AG10803 (cell line): ENCODE measurements at places on chromosomes 6 and 20.

- DNase-seq, result peak; percentile 67
Observed at GRCh38 chr6:111600588-111601445, 4.9 kb downstream of the TRAF3IP2 start.

GRCh38 chr6:114707081-114707620 lies 364.3 kb upstream of the HS3ST5 start:
- DNase-seq, result no peak

DNA sequence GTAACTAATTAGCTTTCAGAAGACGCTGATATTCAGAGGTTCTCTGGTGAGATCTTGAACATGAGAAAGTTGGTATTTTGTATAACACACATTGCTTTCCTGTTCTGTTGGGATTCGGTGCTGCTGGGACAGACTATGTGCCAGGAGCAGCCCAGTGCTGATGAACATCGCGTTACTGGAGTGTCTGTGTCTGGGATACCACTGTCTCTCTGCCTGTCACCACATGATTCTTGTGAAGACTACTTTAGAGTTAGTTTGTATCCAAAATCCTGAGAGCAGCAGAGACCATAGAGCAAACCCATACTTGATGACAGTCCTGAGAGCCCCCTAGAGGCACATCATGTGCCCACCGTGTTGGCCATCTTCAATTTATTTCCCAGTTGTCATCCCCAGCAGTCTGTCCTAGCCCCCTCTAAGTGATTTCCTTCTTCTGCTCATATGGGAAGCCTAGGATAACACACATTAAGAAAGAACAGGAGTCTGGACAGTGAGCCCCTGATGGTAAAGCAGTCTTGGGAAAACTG lies 41.8 kb upstream of the TINAG start:
- DNase-seq, result no peak

DNA sequence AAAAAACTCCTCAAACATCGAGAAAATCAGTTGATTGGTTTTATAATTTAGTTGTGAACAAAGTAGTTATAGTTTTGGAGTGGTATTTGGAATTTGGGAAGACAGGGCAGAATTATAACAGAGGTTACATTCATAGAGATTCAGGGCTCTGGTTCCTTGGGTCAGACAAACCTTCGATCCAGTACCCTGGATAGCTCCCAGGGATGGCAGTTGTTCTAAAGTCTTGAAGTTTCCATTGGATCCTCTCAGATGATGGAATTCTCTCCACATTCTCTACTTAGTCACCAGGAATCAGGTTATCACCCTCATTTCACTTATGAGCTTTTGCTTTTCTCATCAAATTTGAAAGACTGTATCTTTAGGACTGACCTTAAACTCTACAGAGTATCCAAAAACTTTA lies 285.1 kb downstream of the CENPW start:
- peak; percentile 33 for DNase-seq

- no peak for DNase-seq
Observed at GRCh38 chr6:14729129-14729871, 516.6 kb upstream of the JARID2 start.

DNA sequence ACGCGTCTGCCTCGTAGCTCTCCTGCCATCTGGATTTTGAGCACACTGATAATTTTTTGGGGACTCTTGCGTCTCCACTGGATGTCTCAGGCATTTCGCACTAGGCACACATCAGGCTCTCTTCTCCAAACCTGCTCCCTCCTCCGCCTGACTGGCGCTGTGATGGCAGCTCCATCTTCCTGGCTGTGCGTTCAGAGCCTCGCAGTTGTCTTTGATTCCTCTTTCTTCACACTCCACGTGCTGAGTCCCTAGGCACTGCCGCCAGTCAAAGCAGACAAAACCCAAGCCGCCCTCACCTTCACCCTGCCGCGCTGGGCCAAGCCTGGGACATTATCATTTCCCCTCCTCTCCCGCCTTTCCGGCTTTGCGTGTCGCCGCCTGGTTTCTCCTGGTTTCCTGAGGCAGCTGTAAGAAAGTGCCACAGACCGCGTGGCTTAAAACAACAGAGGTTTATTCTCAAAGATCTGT lies 778 bp downstream of the PSMG4 start:
- peak; percentile 42 for DNase-seq

- DNase-seq, result no peak
Observed at GRCh38 chr6:117418320-117418719, 7.4 kb downstream of the ROS1 start.

- DNase-seq, result no peak
Observed at GRCh38 chr6:108710551-108710950, 137.7 kb upstream of the ARMC2 start.

- DNase-seq, result no peak
Observed at GRCh38 chr6:45378334-45378926, 696 bp upstream of the SUPT3H start.

- DNase-seq, result peak; percentile 74
Observed at GRCh38 chr6:3340894-3341293, 82.1 kb downstream of the PSMG4 start.

DNA sequence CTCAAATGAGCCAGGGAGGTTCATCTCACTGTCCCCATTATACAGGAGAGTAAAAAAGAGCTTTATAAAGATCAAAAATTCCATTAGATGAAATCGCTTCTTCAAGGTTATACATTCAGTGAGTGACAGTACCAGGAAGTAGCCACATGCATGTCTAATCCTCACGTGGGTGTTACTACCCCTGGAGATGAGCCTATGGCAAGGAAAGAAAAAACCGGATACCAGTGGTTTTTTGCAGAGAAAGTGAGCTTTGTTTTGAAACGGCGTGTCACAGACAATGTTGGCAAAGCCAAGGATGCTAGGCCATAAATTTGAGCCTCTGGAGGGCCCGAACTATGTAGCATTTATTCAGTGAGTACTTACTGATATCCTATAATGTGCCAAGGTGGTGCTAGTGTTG lies 215.0 kb upstream of the RIN2 start:
- DNase-seq, result no peak

- DNase-seq, result no peak
Observed at GRCh38 chr20:62313021-62313420, 10.2 kb downstream of the ADRM1 start.

DNA sequence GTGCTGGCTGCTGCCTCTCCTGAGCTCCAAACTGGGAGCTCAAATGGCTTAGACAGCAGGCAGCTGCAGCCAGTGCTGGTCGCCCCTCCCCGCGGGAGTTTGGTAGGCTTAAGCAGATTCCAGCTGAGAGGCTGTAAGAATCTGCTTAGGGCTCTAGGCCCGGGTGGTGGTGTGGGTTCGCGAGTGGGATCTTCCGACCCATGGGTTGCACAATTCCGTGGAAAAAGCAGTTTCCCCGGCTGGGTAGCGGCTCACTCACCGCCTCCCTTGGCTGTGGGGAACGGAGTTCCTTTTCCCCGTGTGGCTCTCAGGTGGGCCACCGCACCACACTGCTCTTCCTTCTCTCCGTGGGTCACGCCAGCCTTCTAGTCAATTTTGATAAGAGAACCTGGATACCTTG lies 232.5 kb downstream of the PKHD1 start:
- no peak for DNase-seq

- no peak for DNase-seq
Observed at GRCh38 chr6:8948733-8949132, 513.4 kb upstream of the SLC35B3 start.

DNA sequence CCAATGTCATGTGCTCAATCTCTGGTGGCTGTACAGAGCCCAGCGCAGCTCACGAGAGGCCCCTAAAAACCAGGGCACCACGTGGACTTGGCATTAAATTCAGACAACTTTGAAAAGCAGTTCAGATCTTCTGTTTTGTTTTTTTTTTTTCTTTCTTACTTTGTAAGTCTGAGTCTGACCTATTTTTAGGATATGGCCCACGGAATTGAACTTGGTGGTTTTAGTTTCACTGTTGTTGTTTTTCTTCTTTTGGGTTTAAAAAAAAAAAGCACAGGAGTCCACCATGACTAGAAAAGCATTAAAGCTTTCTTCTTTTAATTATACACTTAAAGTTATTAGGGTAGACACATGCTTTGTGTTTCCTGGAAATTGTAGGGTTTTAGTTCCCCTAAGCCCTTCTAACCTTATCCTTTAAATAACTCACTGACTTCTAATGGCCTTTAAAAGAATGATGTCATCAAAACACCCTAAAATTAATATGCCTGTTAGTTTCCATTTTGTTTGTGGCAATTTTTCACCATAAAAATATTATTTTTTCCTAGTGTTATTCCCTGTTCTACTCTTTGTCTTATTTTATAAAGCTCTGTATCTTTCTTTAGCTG lies 48.5 kb upstream of the CCN2 start:
- no peak for DNase-seq

DNA sequence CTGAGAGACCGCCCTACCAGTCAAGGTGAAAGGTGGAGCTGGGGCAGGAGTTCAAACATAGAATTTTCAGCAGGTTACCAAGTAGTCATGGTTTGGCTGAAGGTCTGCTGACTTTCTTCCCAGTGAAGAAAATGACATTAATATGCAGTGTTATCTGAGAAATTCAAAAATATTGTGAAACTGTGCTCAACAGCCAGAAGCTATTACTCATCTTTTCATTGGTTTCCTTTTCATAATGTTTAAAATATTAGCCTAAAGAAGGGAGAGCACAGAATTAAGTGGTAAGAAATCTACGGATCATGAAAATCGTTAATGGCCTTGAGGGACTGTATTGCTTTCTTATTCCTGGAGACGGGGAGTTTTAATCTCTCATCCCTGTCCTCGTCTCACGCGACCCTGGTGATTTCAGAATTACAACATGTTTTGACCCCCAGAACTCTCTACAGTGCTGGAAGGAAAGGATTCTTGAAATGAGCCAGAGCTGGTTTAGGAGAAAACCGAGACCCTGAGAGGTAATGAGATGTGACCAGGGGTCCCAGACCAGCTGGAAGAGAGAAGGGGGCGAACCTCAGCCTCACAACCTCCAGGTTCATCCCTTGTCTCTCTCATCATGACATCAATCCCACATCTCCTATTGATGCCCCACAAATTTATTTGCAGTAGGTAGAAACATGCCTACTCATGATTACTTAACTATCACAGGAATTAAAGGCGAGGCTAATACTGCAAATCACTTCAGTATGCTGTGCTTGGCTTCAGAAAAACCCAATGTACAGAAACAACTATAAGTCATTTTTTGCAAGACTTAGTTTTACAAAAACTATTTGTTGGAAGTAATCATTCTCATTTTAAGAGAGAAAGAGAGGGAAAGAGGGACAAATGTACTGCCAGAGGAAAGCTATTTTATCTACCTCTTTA lies 209.5 kb downstream of the FNDC1 start:
- DNase-seq, result no peak

DNA sequence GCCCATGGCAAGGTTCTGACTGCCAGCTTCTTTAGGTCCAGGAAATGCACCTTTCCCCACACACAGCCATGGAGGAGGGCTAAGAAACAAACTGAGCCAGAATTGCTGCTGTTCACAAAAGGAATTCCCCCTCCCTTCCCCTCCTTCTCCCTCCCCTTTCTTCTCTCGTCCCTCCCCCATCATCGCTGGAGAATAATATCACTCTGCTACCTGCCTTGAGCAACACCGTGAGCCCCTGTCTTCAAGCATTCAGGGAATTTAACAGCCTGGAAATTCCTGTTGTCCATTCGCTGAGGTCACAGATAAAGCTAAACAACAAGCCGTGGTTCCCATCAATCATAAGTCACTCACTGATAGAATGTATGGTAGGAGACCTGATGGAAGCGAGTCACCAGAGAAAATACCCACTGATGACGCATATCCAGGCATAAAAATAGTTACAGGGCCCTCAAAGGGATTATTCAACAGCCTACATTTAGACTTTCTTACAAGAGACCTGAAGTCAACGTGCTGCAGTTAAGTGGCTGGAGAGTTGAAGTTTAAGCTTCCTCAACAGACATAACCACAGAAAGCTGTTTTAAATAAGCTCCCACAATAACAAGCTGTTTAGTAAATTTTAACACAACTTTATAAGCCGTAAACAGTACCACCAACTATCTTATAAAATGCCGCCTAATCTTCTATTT lies 59.7 kb downstream of the HIVEP2 start:
- DNase-seq, result peak; percentile 93

DNA sequence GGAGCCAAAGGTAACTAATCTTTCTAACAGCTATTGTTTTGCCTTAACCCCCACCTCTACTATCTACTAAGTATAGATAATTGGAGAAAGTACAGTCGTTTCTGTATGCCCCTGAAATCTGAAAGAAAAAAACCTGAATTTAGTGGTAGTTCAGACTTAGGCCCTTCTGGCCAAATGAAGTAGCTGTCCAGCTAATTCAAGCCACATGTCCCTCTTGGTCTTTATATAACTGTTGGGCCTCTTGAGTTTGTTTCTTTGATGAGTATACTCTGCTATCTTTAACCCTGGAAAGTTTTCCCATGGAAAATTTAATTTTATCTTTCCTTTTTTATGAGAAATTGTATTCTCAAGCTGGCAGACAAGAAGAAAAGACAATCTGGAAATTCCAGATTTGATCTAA lies 73.0 kb upstream of the FAM8A1 start:
- peak; percentile 31 for DNase-seq

DNA sequence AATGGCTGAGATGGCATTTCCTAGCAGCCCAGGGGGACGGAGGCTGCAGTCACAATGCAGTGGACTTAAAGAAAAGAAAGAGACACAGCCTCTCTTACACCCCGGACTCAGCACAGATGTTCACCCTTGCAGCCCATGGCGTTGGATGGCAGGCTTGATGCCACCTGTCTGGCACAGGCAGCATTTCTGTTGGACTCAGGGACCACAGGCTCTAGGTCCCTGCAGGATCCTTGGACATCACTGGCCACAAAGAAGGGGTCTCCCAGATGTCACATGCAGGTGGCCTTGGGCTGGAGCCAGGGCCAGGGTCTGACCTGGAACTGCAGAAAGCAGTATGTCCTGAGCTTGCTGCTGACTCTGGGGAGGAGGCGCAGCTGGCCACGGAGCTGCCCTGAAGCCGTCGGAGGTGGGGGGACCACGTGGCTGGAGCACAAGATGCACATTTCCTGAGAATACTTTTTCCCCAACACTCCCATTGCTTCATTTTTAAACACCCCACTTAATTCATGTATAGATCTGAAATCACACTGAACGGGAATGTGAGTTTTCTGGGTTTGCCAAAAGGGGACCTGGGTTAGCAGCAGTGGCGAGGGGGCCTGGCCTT lies 102.3 kb upstream of the SULF2 start:
- no peak for DNase-seq

- peak; percentile 64 for DNase-seq
Observed at GRCh38 chr6:119132261-119132981, 54.0 kb upstream of the FAM184A start.

DNA sequence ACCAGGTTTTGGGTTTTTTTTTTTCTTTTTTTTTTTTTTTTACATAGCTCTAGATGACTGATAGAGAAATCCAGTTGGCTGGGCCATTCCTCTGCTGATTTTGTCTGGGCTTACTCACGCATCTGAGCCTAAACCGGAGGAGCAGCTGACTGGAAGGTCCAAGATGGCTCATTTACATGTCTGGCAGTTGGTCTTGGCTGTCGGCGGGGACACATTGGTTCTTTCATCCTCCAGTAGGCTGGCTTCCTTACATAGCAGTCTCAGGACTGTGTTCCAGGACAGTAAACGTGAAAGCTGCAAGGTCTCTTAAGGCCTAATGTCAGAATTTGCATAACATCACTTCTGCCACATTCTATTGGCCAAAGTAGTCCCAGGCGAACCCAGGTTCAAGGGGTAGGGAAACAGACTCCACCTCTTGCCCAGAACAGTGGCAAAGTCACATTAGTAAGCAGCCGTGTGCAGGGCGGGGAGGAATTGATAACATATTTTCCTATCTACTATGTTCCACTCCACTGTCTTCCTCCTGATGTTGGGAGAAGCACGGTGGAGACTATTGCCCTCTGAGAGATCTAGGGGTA lies 87.0 kb downstream of the CDH22 start:
- no peak for DNase-seq

- DNase-seq, result no peak
Observed at GRCh38 chr6:147178355-147178754, 25.9 kb upstream of the STXBP5 start.
